Activated CD4-positive, alpha-beta T cell treated with anti-CD3 and anti-CD28 coated beads for 4 hours (primary cell): ENCODE measurements at places on chromosomes 4 and X.

GRCh38 chrX:120727911-120728310, 98.1 kb upstream of the C1GALT1C1 start:
- no peak for DNase-seq

DNA sequence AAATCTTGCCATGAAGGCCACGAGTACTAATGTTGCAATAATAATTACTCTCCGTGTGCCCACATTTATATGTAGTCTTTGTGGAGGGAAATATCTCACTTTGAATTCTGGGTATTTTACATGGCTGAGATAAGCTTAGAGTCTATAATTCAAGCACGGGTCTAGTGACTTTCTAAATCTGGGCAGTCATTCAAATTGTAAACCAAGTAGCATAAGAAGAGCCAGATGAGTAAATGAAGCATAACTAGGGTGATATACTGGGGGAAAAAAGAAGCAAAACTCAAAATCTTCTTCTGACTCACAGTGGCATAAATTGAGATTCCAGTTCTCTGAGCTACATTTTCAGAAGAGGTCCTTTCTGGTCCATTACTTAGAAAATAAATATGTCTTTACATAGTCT, 53.0 kb downstream of the MAPK10 start:
- no peak for DNase-seq

GRCh38 chr4:105551965-105552746, at the start of gene ARHGEF38:
Gene ARHGEF38, plus strand, starts transcription at chr4:105552620. Its CDS starts 146 bp downstream, at chr4:105552766.
- DNase-seq: no peak

GRCh38 chr4:73984736-73985527, 3.1 kb downstream of the PPBP start:
- DNase-seq: no peak

- DNase-seq: no peak
Observed at GRCh38 chrX:23570674-23571343, 96.5 kb upstream of the PRDX4 start.

GRCh38 chrX:67604979-67605703, 61.3 kb downstream of the AR start:
- no peak for DNase-seq

DNA sequence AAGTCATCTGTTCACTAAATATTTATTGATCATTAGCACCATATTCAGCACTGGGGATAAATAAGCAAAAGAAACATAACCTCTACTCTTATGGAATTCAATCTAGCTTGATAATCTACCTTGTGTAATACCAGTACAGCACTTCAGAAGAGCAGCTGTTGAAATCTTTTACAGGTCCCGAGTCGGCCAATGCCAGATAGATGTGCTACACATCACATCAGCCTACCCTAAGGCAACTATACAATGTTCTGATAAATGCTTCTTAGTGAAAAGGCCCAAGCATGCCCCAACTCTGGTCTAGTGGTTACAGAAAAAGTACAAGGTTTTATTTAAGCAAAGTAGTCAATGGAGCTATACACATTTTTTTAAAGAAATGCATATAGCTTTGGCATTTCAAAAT, 68.7 kb downstream of the MAPK10 start:
- no peak for DNase-seq

DNA sequence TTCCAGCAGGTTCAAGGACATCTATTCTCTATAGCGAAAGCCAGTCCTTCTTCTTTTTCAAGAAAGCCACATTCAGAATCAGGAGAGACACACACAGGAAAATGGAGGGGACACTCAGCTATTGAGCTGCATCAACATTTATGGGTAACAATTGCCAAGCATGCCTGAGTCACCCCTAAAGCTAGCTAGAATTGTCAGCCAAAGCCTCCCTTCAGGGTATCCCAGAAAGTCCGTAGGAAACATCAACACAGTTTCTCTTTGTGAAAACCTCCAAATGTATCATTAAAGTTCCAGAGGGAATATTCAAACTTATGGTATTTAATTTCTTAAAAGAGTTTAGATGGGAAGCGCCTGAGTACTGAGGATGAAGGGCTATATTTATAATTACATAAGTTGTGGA, 331.1 kb upstream of the SLC7A11 start:
- no peak for DNase-seq

GRCh38 chrX:154805696-154806091, 409 bp upstream of the MPP1 start:
- no peak for DNase-seq

- DNase-seq: no peak
Observed at GRCh38 chr4:174198828-174199227, 84.6 kb downstream of the FBXO8 start.

GRCh38 chrX:112513154-112513553, 166.6 kb downstream of the LHFPL1 start:
- no peak for DNase-seq

- no peak for DNase-seq
Observed at GRCh38 chrX:39459952-39460351, 637.8 kb downstream of the BCOR start.

DNA sequence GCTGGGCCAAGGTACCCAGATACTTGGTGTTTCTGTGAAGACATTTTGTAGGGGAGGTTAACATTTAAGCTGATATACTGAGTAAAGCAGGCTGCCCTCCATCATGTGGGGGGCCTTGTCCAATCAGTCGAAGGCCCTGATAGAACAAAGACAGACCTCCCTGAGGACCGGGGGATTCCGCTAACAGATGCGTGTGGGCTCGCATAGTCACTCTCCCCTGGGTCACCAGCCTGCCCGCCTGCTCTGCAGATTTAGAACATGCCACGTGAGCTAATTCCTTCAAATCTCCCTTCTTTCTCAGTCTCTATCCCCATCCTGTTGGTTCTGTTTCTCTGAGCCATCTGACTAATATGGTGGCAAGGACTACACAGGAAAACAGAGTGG, 60.7 kb downstream of the WFS1 start:
- DNase-seq: no peak
